ENCODE measurements at places on chromosomes 3 and 15.

GRCh38 chr3:137205394-137206045, 247.7 kb downstream of the IL20RB start:
- DNase-seq, result no peak

GRCh38 chr15:58095415-58095814, 29.9 kb upstream of the ALDH1A2 start:
- no peak for DNase-seq

DNA sequence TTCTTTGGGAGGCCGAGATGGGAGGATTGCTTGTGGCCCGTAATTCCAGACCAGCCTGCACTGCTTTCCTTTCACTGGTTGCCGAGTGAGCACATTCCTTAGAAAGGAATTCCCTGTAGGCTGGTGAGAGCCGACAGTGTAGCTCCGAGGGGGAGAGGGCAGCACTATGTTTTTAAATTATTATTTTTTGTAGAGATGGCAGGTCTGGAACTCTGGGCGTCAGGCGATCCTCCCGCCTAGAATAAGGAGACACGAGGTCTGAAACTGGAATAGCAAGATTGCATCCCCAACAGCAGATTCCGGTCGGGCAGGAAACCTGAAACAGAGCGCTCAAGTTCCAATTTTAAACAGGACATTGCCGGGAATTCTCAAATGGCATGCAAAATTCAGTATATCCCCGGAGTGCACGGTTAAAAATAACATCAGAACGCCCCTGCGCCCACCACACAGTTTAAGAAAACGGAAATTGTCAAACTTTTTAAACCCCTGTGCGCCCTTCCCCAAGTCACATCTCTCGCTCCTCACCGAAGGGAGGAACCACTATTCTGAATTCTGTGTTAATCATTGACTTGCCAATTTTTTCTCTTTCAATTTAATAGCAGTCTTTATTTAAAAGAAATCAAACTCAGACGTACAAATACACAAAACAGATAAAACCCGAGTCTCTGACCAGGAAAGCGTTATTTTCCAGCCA, 643 bp upstream of the RNU5B-1 start:
- DNase-seq, result peak; percentile 78

DNA sequence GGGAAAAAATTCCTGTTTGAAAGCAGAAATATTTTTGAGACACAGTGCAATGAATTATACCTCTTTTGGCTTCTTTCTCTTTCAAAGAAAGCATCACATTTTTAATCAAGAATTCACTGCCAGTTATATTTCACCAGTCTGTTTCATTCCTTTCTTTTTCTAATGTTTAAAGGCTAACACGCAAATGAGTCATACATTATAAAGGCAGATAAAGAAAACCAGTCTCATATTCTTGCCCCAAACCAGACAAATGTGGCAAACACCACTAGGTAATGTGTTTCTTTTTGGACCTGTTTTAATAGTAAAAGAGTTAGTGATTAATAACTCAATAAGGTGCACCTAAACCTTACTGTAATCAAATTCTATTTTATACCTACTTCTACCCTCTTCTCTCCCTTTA, 83.8 kb downstream of the PLOD2 start:
- no peak for DNase-seq

GRCh38 chr3:71066849-71067261, 516.7 kb downstream of the FOXP1 start:
- DNase-seq, result no peak

DNA sequence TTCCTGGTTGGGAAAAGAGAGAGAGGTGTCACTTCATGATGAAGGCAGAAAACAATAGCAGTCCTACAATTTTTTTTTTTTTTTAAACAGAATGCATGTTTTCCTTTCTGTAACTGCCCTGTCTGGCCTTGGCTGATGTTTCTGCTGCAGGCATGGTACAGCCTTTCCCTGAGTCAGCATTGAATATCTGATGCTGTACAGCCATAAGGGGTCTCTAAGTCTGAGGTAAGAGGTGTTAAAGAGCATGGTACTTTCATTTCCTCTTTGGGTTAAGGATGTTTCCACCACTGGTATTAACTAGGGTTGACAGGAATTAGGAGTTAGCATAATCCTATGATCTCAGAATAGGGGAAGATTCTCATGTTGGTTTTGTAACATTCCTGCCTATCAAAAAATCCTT, 147.4 kb downstream of the CHST2 start:
- no peak for DNase-seq

DNA sequence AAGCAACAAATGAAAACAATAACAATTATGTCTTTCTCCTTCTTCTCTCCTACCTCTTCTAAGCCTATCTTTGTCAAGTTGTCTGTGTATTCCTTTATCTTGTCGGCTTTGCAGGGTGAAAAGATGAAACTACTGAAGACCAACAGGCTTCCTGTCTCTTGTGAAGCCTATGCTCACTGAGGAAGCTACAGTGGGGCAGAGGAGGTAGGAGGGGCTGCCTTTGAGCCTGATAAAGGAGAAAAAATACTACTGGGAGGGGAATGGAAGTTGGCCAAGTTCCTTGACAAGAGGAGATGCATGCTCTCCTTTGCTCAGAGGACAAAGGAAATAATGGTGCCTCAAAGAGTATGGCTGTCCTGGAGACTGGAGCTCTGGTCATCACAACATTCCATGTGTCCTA, 92.0 kb downstream of the IGSF11 start:
- DNase-seq, result no peak

All from right forelimb (tissue), 1 donor.